ENCODE measurements at places on chromosomes 7 and 10.

- DNase-seq: no peak
Observed at GRCh38 chr7:48628793-48629349, 295.5 kb upstream of the CDC14C start.

DNA sequence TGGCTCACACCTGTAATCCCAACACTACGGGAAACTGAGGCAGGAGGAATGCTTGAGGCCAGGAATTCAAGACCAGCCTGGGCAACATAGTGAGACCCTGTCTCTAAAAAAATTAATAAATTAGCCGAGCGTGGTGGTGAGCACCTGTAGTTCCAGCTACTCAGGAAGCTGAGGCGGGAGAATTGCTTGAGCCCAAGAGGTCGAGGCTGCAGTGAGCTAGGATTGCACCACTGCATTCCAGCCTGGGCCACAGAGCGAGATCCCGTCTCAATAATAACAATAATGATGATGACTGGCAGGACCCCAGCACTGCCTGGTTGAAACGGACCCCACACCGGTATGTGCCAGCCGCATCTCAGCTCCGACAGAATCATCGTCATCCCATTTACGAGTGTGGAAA is 93.0 kb downstream of the ELFN1 start:
- no peak for DNase-seq

- no peak for DNase-seq
Observed at GRCh38 chr7:22137466-22137865, 191.8 kb upstream of the CDCA7L start.

GRCh38 chr7:42226354-42226941 is 10.6 kb downstream of the GLI3 start:
- no peak for DNase-seq

DNA sequence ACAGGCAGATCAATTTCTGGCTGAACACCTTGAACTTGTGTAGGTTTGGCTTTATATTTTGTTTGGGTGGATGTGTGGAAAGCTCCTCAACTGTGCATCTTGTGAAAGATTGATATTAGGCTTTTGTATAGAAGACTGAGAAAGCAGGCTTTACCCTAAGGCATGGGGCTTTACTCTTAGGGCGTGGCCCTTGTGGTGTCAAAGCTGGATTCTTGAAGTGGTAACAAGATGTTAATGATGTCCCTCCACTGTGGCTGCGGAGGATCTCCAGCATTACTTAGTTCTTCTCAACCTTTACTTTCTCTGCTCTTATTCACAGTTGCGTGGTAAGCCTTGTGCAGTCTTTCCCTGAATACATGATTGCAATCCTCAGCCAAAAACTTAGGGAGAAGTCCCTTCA is 54.1 kb upstream of the HECTD2 start:
- no peak for DNase-seq

DNA sequence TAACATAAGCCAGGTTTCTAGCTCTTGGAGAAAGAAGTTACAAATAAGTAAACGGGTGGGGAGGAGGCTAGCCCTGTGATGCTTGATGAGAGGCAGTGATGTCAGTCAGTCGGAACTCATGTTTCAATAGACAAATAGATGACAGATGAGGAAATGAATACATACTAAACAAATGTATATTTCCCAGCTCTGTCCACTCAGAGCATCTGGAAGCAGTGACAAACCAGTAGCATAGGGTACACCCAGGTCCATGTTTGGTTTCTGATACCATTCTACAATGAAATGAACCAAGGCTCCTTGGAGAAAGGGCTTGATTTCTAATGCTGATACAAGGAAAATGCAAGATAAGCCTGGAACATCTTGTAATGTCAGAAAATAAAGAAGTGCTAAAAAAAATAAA is 30.6 kb downstream of the PODXL start:
- peak; percentile 29 for DNase-seq

GRCh38 chr7:25075459-25075858 is 49.6 kb downstream of the CYCS start:
- DNase-seq: no peak

- no peak for DNase-seq
Observed at GRCh38 chr7:35251606-35252310, 2.1 kb downstream of the TBX20 start.

- DNase-seq: no peak
Observed at GRCh38 chr7:128167042-128167701, 73.9 kb upstream of the LEP start.

DNA sequence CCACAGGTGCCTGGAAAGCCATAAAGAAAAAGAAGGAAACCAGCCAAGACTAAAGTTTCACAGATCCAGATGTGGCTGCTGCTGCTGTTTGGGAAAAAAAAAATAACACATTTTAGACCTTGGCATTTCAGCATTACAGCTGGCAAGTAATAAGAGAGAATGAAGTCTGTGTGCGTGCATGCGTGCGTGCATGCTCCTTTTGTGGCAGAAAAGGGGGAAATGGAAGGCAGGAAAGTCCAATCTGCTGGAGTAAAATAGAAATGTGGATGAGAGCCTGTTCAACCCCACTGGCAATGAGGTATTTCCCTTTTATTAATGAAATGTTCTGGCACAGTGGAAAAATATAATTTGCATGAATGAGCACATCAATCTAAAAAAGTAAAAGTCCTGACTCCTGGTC is 137.0 kb upstream of the SEMA3A start:
- DNase-seq: no peak

GRCh38 chr7:53191191-53191695 is 155.8 kb downstream of the POM121L12 start:
- DNase-seq: no peak

- DNase-seq: peak; percentile 78
Observed at GRCh38 chr10:28592953-28593352, 60.0 kb downstream of the WAC start.

GRCh38 chr10:100303724-100304319 is 17.3 kb upstream of the BLOC1S2 start:
- peak; percentile 55 for DNase-seq

Data from RKO (cell line).